Hematopoietic multipotent progenitor cell treated with erythropoietin and hydrocortisone succinate and interleukin-3 and kit ligand, for 8 days (in vitro differentiated cells): ENCODE measurements at places on chromosomes 7 and 10.

GRCh38 chr10:25952857-25953256 lies 18.8 kb downstream of the MYO3A start:
- no peak for DNase-seq

DNA sequence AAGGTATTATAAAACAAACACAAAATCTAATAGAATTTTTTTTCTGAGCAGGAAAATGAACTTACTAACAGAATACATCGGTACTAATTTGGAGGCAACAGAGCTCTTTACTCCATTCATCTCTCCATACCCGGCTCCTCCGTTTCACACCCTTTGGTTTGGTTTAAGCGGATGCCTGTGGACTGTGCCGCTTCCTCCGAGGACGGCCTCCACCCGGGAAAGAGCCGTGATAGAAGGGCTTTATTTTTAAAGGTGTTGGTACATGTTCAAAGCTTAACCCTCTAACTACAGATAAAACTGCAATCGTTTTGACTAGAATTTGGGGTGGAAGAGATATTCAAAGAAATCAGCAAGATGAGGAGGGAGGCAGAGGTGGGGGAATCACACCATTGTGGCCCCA lies 1.9 kb downstream of the VIPR2 start:
- no peak for DNase-seq

- no peak for DNase-seq
These were observed 110.8 kb downstream of the JAZF1 start for GRCh38 chr7:28069807-28070206.

DNA sequence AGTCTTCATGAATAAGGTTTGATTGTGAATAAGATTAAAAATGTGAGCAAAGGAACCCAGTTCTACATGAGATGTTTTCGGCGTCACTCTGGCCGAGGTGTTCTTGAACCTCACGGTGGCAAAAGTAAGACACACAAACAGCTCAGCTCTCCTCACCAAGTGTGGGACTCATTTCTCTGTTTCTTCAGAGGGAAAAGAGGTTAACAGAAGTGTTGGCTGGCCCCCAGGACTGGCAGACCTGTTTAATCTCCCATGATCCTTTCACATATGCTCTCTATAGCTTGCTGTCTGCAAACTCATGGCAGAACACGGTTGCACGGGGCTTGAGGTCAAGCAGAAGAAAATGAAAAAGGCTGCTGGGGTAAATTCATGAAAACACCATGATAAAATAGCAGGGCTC lies 394.4 kb downstream of the CALN1 start:
- DNase-seq = no peak

DNA sequence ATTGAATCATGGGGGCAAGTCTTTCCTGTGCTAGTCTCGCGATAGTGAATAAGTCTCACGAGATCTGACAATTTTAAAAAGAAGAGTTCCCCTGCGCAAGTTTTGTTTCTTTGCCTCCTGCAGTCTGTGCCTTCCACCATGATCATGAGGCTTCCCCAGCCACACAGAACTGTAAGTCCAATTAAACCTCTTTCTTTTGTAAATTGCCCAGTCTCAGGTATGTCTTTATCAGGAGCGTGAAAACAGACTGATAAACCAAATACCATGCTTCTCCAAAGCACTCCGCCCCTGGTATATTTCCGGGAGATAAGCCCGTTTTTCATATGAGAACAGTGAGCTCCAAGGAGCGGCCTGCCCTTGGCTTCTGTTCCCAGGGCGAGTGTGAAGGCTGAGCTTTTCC lies 118.9 kb downstream of the EVX1 start:
- DNase-seq = no peak

- no peak for DNase-seq
These were observed 428.8 kb downstream of the KCNMA1 start for GRCh38 chr10:77208684-77209256.

DNA sequence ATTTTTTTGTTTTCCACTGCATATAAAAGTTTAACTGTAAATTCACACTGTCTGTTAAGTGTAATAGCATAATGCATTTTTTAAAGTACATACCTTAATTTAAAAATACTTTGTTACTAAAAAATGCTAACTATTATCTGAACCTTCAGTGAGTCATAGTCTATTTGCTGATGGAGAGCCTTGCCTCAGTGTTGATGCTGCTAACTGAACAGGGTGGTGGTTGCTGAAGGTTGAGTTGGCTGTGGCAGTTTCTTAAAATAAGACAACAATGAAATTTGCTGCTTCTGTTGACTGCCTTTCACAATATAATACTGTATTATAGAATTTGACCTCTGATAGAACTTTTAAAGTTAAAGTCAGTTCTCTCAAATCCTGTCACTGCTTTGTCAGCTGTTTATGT lies 72.3 kb upstream of the GATAD1 start:
- DNase-seq = no peak

DNA sequence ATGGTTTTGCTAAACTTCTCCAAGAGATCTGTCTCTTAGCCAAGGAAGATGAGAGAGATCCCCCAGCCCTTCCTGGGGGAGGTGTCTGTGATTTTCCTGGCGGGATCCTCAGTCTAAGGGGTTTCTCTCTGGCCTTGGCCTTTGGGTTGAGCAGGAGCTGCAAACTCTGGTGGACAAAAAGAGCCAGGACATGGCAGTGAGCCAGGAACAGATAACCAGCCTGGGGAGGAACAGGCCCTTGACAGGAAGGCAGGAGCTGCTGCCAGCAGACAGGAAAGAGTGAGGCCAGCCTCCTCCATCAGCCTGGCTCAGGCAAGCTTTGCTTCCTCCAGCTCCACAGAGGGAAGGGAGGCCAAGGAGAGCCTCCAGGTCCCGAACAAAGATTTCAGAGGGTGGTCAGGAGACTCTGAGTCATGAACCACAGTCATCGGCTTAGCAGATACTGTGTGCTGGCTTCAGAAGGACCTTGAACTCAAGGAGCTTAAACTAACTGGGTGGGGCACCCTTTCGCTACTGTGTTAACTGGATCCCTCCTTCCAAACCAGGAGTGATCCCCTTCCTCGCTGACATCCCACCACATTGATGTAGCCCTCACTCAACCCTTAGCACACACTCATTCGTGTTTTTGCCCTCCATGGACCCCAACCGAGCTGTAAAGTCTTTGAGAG lies 34.7 kb downstream of the DDIT4 start:
- DNase-seq = peak; percentile 90

- peak; percentile 2 for DNase-seq
These were observed 382.5 kb upstream of the KIAA1217 start for GRCh38 chr10:23826421-23826820.

- DNase-seq = no peak
These were observed 686.1 kb upstream of the IGFBP3 start for GRCh38 chr7:46607176-46607575.

GRCh38 chr7:2031451-2031845 lies 201.3 kb downstream of the MAD1L1 start:
- DNase-seq = no peak

DNA sequence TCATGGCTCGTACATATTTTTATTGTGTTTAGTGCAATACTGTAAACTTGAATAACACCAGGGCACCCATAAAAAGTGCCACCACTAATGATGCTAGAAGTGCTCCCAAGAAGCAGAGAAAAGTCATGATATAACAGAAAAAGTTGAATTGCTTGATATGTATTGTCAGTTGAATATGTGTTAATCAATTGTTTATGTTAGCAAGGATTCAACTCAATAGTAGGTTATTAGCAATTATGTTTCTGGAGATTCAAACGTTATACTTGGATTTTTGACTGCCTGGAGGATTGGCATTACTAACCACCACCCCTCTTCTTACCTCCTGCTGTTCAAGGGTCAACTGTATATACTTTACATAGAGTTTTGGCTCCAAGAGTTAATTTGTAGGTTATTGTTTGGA lies 168.3 kb downstream of the CPED1 start:
- no peak for DNase-seq

- no peak for DNase-seq
These were observed 57.8 kb downstream of the ZRANB1 start for GRCh38 chr10:124999433-125000365.

GRCh38 chr7:37048674-37049073 lies 324.4 kb upstream of the AOAH start:
- DNase-seq = no peak

GRCh38 chr10:122282253-122282671 lies 11.2 kb downstream of the BTBD16 start:
- no peak for DNase-seq

GRCh38 chr10:4100380-4100779 lies 315.4 kb upstream of the KLF6 start:
- DNase-seq = no peak

DNA sequence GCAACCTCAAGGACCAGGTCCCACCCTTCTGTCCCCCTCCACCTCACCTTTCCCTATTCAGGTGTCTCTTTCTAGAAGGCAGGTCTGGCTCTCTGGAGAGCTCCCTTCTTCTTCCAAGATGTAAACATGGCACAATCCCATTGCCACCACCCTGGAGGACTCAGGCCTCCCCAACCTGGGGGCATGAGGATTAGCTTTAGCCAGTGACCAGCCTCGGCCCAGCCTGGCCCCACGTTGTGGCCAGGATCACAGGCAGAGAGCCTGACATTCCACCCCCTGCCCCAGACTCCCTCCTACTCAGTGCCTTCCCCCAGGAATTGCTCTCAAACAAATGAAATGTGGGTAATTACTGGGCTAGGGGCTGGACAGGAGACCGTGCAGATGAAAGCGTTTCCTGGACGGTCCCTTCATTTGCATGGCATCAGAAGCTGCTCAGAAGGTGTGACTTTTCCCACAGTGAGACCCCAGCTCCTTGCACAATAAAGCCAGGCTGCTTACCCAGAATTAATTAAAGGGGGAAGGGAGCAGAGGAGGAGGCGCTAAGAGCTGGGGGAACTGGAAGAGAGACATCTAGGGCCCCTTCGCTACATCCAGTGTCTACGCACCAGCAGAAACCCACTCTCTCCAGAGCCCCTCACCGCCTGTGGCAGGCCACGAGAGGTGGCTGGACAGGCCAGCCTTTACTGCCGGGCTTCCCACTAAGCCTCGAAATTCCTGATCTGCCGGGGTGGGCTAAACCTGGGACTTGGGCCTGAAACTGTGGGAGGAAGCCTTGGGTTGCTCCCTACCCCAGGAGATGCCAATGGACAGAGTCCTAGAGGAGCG lies 7.7 kb downstream of the FGF8 start:
- DNase-seq = no peak

DNA sequence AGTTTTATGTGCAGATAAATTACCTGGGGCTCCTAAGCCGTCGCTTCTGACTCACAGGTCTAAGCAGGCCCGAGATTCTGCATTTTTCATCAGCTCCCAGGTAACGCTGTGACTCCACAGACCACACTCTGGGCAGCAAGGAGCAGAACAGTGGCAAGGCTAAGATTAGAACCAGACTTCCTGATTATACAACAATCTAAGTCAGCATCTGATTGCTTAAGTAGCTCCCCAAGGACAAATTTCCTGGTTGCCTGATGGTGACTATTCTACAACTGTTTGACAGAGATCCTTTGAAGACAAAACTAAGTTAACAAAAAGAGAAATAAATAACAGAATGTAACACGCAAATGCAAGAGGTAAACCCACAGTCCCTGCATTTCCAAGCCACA lies 69.0 kb downstream of the CREB3L2 start:
- peak; percentile 13 for DNase-seq

DNA sequence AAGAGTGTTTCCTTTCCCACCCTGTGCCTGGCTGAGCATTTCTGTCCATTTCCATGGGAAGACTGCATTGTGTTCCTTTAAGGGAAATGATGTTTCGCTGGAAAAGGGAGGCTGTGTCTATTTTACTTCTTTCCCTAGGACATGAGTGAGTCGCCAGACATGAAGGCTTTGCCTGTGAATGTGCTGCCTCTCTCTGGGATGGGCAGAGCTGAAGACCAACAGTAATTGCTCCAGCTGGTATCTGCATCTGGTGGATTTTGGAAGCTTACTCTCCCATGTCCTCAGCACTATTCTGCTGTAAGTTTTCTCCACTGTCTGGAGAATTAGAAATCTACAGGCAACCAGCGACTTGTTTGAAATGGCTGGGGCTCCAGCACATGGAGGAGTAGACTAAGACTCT lies 264.6 kb upstream of the BMPER start:
- DNase-seq = no peak

DNA sequence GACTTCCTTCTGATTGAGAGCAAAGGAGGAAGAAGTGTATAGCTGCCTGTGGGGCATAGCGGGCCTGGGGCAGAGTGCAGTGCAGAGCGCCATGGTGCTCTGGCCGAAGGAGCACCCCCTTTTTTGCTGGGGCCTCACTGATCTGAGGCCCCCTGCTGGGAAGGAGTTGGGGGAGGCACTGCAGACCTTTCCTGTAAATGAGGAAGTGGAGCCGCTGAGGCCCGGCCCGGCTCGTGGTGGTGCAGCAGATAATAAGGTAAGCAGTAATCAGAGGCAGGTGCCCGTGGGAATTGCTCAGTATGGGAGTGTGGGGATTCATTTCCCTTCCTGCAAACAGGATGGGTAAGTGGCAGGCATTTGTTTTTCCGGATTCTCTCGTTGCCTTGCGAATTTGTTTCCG lies 373.7 kb upstream of the MKI67 start:
- no peak for DNase-seq

GRCh38 chr7:70829221-70830059 lies 302.5 kb upstream of the GALNT17 start:
- peak; percentile 48 for DNase-seq

DNA sequence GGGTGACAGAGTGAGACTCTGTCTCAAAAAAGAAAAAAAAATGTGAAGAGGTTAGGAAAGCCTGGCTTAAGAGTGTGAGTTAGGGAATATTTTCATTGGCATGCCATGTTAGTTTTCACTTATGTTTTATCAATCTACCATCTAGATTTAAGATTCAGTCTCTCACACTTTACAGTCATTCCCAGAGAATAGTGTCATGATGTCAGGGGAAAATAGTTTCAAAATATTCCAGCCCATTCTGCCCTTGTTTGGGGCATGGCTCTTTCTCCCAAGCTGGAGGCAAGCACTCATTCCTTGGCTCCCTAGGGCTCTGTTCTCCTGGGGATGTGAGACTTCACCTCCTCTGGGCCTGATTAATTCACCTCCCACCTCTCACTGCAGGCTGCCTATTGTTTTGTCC lies 331.5 kb downstream of the CXCL12 start:
- no peak for DNase-seq

DNA sequence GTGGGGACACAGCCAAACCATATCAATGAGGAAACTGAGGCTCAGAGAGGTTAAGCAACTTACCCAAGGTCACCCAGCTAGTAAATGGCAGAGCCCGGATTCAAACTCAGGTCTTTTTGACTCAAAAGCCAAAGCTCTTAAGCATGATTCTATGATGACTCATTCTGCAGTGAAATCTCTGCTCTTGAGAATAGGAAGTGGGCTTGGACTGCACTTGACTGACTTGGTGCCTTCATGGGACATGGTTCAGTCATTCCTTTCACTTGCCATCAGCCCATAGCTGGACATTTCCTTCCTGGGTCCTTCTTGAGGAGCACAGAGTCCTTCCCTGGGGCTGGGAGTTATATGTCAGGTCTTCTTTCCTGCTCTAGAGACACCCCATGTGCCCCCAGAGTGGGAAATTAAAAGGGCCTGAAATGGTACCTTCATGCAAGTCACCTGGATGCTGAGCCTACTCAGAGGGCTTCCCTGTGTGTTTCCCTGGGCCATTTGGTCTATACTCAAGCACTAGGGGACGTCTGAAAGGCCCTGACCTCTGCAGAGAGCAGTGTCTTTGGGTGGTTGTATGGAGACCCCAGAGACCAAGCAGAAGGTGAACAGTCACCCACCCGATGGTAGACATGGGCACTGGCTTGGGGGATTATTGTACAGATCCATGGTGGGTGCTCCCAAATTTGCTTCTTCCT lies 62.4 kb upstream of the SDK1 start:
- DNase-seq = no peak

- DNase-seq = no peak
These were observed 1604.0 kb downstream of the REEP3 start for GRCh38 chr10:65125212-65125611.
